ENCODE measurements at places on chromosomes 13 and 19.
A peak's percentile ranks its signal among the peaks of the same experiment; 100 is the strongest.

DNA sequence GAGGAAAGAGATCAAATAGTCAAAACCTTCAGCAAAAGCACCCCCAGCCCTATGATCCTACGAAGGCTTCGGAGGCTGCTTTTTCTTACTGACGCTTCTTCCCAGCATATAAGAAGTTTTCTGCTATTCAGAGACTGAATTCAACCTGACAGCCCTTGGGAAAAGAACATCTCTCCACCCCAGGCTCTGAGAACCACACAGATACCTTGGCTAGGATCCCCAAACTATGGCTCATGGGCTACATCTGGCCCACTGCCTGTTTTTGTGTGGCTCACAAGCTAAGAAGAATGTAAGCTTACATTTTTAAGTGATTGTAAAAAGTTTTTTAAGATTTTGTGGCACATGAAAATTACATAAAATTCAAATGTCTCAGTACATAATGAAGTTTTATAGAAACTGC, 3.0 kb downstream of the SLC15A1 start:
- DNase-seq, result no peak

GRCh38 chr13:83633746-83634145, 248.5 kb downstream of the SLITRK1 start:
- no peak for DNase-seq

- no peak for DNase-seq
These were observed 4.0 kb downstream of the RTN2 start for GRCh38 chr19:45492627-45493470.

- peak; percentile 72 for DNase-seq
These were observed 67.7 kb downstream of the ALOX5AP start for GRCh38 chr13:30802953-30803478.

DNA sequence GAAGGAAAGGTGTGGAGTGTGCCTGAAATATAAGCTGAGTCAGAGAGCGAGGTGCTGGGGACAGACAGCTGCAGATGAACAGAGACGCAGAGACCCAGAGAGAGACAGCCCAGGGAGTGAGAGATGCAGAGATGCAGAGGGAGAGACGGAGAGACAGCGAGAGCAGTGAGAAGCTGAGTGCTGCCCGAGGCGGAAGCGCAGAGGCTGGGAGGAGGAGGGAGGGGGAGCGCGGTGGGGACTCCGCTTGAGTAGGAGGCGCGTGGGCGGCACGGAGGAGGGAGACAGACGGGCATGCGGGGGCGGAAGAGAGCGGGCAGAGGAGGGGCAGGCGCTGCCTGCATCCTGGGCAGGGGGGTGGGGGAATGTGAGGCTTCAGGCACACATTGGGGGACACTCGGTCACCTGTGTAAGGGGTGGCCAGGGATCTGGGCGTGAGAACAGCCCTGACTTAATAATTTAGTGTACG, 25.7 kb downstream of the SLC8A2 start:
- peak; percentile 79 for DNase-seq

GRCh38 chr19:29375429-29376119, 150.2 kb upstream of the VSTM2B start:
- DNase-seq, result no peak

DNA sequence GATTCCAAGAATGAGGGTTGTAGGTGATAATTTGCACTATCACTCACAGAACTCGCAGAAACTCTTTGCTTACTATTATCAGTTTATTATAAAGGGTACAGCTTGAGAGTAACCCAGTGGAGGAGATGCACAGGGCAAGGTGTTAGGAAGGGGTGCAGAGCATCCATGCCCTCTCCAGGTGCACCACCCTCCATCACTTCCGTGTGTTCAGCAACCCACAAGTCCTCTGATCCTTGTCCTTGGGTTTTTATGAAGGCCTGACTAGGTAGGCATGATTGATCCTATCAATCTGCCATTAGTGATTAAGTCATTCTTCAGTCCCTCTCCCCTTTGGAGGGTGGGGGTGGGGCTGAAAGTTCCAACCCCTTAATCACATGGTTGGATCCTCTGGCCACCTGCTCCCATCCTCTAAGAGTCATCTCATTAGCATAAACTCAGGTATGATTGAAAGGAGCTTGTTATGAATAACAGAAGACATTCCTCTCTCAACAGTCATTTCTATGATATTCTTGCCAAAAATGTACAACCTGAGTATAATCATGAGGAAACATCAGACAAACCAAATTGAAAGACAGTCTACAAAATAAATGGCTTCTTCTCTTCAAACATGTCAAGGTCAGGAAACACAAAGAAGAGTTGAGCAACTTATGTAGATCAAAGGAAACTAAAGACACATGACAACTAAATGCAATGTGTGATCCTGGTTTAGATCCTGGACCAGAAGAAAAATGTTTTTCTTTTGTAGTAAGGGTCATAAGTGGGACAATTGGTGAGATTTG, 225.4 kb downstream of the PCCA start:
- DNase-seq, result no peak

DNA sequence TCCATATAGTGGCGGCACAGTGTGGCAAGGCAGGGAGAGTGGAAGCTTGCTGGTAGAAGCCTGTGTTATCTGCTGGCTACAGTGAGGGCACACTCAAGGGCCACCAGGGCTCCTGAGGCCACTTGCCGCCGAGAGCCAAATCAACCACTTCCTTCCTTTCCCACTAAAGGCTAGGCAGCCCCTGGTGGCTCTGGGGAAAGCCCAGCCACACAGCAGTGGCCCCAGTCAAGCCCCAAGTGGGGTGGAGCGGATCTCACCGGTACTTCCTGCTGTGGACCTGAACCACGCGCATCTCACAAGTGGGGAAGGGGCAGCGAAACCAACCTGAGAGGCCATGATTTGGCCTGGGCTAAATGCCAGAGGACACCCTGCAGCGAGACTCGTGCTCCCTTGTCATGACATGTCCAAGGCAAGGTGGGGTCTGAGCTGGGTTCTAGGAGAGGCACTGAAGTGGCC, 21.9 kb upstream of the SLC35E1 start:
- no peak for DNase-seq

- DNase-seq, result no peak
These were observed 32.8 kb downstream of the TINCR start for GRCh38 chr19:5534787-5535586.

- no peak for DNase-seq
These were observed 114.2 kb upstream of the UQCRFS1 start for GRCh38 chr19:29326849-29327840.

- DNase-seq, result no peak
These were observed 65.9 kb downstream of the CHST8 start for GRCh38 chr19:33687481-33688170.

GRCh38 chr19:52237771-52238400, 31.5 kb upstream of the ZNF766 start:
- DNase-seq, result peak; percentile 22

DNA sequence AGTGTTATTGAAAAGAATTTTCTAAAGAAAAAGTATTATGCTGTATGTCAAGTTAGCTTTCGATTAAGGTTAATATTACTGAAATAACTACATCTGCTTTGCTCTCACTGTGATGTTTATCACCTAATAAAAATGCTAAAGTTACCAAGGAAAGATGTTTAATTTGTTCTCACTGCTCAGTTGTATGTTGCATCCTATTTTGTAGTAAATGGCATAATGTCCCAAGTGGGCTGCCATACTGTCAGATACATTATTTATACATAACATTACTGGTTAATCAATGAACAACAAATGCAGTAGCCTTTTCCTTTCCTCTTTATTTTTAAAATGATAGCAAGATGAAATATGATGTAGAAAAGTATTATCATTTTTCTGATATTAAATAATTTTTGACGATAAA, 226.3 kb upstream of the DACH1 start:
- no peak for DNase-seq

DNA sequence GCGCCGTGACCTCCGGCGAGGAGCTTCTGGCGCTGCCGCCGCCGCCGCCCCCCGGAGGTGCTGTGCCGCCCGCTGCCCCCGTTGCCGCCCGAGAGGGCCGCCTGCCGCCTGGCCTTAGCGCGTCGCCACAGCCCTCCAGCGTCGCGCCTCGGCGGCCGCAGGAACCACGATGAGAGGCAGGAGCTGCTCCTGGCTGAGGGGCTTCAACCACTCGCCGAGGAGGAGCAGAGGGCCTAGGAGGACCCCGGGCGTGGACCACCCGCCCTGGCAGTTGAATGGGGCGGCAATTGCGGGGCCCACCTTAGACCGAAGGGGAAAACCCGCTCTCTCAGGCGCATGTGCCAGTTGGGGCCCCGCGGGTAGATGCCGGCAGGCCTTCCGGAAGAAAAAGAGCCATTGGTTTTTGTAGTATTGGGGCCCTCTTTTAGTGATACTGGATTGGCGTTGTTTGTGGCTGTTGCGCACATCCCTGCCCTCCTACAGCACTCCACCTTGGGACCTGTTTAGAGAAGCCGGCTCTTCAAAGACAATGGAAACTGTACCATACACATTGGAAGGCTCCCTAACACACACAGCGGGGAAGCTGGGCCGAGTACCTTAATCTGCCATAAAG, 4.8 kb downstream of the PDX1 start:
- no peak for DNase-seq

- DNase-seq, result no peak
These were observed 66.9 kb downstream of the MIPEP start for GRCh38 chr13:23822252-23822824.

DNA sequence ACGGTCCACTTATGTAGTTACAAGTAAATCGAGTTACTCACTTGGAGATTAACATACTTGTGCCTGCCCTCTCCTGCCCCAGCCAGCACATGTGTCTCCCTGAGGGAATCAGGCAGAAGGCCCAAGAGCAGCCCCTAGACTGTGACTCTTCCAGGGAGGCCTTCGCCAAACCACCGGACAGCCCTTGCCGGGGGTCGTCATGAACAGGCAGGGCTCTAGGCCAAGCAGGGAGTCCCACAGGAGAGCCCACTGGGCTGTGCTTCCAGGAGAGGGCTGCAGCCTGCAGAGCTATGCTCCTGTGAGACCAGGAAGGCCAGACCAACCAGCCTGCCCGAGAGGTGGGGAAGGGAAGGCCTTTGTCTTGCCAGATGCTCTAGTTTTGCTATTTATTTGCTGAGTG, 283.3 kb downstream of the FOXO1 start:
- no peak for DNase-seq

DNA sequence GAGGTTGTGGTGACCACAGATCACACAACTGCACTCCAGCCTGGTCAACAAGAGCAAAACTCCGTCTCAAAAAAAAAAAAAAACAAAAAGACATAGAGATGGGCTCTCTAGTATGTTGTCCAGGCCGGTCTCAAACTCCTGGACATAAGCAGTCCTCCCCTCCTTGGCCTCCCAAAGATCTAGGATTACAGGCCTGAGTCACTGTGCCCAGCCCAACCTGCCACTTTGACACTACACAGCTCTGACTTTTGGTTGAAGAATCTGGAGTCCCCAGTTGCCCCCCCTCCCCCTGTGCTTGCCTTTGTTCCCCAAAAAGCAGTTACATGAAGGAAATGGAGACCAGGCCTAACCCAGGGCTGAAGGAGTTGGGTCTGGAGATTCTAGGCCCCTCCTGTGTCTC, 12.9 kb downstream of the CARM1 start:
- DNase-seq, result no peak

DNA sequence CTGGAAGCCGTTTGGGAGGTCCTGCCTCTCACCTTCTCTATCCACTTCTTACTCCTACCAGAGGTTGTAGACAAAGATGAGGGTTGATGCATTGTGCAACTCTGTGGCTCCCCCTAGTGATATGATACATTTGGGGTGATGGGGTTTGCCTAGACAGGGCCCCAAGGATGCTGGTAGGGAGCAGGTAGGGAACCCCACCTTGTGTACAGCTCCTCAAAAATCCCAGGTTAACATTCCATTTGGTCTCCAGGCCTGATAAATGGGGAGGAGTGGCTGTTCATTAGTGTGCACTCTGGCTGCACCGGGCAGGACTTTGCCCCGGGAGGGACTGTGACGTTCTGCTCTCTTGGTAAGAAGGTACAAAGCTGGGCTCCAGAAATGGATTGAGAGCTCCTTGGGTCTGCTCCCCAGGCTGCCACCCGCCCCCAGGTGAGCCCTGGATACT, 19.2 kb downstream of the SIGLEC8 start:
- no peak for DNase-seq

- no peak for DNase-seq
These were observed 575.1 kb downstream of the EFNB2 start for GRCh38 chr13:105960326-105960725.

DNA sequence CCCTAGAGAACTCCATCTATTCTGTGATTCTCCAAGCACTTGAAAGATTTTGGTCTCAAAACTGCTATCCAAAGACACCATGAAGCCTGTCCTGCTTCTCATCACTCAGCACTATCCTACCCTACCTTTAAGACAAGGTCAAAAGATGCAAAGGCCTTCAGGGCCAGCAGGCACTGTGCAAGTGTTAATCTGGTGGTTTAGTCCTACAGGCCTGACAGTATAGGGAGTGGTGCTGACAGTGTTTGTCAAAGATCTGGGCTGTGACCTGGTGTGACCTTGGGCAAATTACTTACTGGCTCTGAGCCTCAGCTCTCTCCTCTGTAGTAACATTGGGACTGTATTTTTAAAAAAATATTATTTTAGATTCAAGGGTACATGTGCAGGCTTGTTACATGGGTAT, 28.0 kb downstream of the SIAH3 start:
- no peak for DNase-seq

DNA sequence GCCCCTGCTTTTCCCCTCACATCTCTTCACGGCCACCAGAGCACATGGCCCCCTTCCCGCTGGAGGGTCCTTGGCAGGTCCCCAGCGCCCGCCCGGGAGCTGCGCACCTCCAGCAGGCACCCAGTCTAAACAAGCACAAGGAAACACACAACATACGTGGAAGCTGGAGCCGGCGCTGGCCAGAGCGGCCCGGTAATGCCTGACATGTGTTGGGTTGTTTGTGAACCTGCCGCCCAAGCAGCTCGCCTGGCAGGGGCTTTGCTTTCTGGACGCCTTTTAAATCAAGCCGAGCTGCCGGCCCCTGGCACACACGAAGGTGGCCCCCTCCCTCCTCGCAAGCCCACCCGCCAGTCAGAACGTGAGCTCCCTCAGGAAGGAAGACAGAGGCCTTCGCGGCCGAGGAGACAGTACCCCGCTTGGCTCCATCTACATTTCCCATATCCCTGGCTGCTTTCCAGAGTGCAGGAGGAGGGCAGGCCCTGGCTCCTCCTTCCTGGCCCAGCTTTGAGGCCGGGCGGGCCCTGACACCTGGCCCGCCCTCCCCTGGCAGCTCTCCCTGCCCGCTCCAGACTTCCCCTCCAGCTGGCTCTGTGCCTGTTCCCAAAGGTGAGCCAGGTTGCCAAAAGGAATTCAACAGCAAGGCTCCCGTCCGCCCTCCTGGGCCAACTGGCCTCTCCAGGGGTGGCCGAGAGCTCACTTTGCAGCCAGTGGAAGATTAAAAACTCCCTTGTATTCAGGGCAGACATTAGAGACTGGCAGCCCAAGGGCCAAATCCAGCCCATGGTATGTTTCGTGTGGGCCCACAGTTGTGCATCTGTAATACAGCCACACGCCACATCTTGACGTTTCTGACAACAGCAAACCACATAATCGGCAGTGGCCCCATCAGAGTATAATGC, 28.7 kb downstream of the COMP start:
- peak; percentile 84 for DNase-seq

DNA sequence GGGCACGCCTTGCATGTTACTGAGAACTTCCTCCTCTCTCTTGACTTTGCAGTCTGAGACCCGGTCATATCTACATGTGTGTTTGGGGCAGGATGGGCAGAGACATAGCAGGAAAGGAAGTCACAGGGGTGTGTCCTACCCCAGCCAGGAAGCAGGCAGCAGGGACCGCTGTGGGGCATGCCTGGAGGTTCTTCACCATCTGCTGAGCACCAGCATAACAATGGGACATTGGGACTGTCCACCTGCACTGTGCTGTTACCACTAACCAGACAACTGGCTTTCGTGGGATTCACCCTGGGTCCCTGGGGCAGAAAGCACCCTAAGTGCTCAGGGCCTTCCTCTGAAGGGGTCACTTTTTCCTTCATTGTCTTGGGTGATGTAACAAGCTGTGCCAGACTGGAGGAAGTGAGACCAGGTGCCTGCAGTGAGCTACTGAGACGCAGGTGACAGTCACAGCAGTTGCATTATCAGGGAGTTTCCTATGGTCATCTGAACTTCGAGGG, 2.6 kb upstream of the HAUS5 start:
- no peak for DNase-seq
